ENCODE measurements at places on chromosomes 3 and 15. TPM values are rescaled to one million over a fixed set of nuclear protein-coding genes. Genes with fewer than 3 reads are reported as not detected.

- DNase-seq, result no peak
Observed at GRCh38 chr3:57544181-57545125, at the start of gene DNAH12. DNAH12 (minus strand) TSS chr3:57544344; CDS start chr3:57542870, 1,474 bp downstream.

DNA sequence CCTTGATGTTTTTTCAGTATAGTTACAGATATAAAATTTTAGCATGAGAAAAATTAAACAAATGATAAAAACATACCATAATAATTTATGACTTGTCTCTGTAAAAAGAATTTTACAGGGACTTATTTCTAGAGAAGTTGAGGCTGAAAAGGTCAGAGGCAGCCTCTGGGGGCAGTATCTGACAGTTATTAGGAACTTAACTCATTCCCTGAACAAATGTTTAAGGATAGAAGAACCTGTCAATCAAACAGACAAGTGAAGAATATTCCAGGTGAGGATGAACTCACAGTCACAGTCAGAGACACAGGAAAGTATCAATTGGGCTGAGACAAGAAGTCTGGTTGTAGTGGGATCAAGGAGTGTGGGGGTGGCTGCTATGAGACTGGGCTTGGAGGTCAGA is 7.3 kb downstream of the MYLK start:
- DNase-seq, result no peak

DNA sequence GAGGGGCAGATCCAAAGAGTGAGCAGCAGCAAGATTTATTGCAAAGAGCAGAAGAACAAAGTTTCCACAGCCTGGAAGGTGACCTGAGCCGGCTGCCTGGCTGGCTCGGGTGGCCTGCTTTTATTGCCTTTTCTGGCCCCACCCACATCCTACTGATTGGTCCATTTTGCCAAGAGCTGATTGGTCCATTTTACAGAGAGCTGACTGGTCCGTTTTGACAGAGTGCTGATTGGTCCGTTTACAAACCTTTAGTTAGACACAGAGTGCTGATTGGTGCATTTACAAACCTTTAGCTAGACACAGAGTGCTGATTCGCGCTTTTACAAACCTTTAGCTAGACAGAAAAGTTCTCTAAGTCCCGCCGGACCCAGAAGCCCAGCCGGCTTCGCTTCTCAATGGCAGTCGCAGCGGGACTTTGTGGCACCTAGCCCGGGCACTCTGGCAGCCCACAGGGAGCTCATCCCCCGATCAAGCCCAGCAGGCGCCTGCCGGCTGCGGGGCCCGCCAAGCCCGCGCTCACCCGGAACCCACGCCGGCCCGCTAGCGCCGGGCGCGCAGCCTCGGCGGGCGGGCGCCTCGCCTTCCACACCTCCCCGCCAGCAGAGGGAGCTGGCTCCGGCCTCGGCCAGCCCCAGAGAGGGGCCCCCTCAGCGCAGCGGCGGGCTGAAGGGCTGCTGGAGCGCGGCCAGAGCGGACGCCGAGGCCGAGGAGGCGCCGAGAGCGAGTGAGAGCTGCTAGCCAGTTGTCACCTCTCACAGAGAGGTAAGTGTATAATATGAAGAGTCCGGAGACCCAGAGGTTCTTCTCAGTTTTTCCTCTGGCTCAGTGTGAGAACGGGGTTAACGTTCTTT is 339.2 kb downstream of the CHL1 start:
- peak; percentile 54 for DNase-seq

DNA sequence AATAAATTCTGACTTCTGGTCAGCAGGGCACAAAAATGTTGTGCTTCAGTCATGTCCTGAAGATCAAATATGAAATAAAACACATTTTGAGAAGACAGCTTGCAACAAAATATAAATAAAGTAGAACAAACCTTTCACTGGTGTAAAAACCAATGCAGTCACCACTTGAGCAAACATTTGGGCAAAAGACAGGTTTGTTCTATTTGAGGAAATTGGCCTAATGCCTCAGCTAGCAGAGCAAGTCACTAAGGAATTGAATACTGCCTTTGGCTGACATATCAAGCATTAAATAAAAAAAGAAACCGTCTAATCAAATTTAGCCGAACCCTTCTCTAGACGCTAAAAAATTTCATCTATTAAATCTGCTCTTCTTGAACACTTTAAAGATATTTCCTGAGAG is 475.4 kb upstream of the CNTN3 start:
- no peak for DNase-seq

- no peak for DNase-seq
Observed at GRCh38 chr15:60660290-60661051, 181.5 kb upstream of the ICE2 start.

GRCh38 chr15:55915876-55916567 is 77.4 kb downstream of the NEDD4 start:
- no peak for DNase-seq

DNA sequence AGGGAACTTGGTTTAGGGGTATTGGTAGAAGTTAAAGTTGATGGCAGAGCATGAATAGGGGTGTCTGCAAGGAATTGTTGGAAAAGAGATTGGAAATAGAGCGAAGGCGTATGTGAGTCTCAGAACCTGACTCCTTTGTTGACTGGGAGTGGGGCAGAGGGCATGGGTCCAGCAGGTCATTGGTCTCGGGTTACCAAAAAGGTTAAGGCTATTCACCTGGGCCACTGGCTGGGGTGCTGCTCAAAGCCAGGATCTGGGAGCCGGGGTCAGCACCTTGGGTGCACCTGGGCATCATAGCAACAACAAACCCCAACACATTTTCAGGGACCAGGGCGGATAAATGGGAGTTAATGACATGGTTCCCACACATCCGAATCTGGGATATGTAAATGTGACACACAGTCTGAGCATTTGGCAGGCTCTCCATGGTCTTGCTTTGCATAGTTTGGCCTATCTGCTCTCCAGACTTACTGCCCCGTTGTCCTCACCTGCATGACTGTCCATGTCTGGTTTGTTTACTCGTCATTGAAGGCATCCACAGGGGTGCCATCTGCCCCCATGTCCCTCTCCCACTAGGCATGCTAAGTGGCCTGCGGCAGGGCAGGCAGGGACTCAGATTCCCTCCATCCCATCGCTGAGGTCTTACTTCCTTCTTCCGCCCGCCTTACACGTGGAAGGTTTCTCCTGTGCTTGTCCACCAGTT is 10.1 kb downstream of the KLF13 start:
- DNase-seq, result peak; percentile 29

DNA sequence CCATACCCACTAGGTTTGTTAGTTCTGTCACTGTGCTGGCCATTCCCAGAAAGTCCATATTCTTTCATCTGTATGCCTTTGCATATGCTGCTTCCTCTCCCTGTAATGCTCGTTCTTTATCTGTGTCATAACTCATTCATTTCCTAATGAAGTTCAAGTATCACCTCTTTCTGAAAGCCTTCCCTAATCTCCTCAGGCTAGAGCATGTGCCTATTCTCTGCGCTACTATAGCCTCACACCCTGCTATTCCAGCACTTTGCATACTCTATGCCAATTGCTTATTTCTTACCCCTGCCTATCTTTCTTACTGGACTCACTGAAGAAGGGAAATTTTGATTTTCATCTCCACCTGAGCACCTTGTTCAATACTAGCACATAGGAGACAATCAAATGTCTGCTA is 25.6 kb upstream of the C2CD4B start:
- no peak for DNase-seq

BOC gene
- 5.5 TPM for total RNA-seq

CCDC13 gene
- total RNA-seq, result 0.17 TPM

IMPG2 gene
- total RNA-seq, result 0.20 TPM

ZMYND10 gene
- 0.07 TPM for total RNA-seq

LRRC49 gene
- 79.8 TPM for total RNA-seq

Measured in left ventricle myocardium superior (tissue), 1 donor.